ENCODE measurements at places on chromosomes 6 and 20.

GRCh38 chr6:136547871-136548270 is 2.4 kb downstream of the MAP7 start:
- DNase-seq: no peak

- peak; percentile 7 for DNase-seq
Measured at GRCh38 chr6:143598466-143599080, 79.2 kb upstream of the PHACTR2 start.

GRCh38 chr20:31894980-31895675 is 24.7 kb downstream of the TTLL9 start:
- DNase-seq: no peak

DNA sequence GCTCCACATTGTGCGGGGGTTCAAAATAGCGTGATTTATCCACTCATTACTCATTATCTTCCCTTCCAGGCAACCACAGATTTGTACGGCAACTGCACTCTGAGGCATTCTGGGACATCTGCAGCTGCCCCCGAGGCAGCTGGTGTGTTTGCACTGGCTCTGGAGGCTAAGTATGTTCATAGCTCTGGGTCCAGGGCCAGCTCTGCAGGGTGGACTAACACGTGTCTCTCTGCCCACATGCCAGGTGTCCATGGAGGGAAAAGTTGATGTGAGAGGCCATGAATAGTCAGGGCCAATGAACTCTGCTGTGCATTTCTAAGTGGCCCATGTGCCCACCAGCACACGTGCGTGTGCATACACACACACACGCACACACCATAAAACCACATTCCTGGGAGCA is 74.9 kb downstream of the BFSP1 start:
- no peak for DNase-seq

DNA sequence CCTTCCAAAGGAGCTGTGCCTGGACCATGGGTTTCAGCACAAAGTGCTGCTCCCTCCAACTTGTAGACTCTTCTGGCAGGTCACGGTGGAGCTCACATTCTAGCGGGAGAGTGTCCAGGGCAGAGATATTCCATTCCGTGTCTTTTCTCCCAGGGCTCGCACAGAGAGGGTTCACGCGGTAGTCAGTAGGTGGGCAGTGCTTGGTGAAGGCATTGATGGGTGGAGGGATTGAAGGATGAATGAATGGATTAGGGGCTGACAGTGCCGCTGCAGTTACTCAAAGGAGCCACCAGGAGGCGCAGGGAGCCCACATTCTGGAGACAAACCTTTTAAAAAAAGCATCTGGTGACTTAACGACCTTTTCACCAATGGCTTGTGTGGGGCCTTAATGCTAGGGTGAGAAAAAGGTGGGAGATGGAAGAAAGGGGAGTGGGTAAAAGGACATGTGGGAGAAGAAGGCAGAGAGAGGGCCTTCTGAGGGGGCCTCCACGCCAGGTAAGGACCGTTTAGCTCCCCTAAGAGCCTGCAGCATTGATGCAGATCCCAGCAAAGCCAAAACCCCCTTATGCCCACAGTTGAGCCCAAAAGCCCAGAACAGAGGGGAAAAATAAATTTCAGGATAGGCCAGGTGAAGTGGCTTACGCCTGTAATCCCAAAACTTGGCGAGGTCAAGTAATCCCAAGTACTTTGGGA is 17.5 kb upstream of the FAM110A start:
- DNase-seq: peak; percentile 41
